ENCODE measurements at places on chromosomes 2 and 18.

DNA sequence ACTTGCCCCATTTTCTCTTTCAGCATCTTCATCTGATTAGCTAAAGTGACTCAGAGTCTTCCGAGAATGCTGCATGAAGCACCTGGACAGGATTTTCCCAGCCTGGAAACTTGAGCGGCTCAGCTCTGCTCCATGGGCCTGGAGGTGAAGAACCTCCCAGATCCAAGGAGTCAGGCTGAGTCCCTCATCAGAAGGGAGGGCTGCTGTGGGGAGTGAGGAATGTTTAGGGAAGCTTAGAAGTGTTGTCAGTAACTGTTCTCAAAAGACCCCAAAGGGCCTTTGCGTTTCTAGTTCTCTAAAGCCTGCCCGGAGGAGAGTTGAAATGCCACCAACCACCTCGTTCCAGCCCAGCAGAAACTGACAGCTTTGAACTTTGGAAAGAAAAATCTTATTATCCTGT lies 157.1 kb downstream of the CLIP4 start:
- no peak for DNase-seq

- DNase-seq: no peak
Observed at GRCh38 chr2:14557916-14558315, 74.6 kb upstream of the LRATD1 start.

GRCh38 chr2:170493426-170494097 lies 221.6 kb upstream of the SP5 start:
- DNase-seq: no peak

DNA sequence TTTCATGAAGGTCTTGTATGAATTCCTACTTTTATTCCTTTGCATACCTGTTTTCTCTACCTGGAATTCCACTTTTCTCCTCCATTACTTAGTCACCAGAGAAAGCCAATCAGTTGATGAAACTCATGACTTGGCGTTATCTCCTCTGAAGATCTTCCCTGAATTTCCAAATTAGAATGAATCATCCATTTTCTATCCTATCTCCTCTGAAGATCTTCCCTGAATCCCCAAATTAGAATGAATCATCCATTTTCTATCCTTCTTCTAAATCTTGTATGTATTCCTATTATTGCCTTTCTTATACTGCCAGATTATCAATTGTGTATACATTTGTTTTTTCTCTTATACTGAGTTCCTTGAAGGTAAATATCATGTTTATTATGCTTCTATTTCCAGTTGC lies 440.4 kb downstream of the CCDC85A start:
- no peak for DNase-seq

All from NCI-H1417 (cell line).